ENCODE measurements at places on chromosomes 3 and 15.

DNA sequence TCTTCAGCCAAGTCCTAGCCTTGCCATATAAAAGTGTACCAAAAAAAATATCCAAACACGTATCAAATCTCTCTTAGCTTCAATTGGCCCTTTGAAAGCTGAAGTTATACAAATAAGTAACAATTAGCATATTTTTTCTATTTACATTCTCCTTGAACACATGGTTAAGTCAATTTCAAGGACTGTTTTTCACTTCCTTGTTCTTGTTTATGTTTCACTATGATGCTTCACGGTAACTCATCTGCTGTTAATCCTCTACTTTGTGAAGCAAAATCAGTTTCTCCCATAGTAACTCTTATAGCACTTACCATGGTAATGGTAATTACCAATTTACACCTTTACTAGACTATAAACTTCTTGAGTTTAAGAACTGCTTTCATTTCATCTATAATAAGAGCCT is 10.6 kb upstream of the SPRED1 start:
- DNase-seq = no peak

DNA sequence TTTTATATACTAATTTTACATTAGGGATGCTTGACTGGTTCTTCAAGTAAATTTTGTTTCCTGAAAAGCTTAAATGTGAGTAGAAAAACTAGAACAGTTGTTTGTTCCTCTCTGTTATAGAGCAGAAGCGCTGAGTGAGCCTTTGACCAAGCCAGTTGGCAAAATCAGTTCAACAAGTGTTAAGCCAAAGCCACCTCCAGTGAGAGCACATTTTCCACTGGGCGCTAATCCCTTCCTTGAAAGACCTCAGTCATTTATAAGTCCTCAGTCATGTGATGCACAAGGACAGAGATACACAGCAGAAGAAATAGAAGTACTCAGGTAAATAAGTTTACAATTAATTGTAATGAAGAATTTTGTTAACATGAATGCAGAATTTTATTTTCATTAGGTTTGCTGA is 14.6 kb downstream of the CAPN7 start:
- DNase-seq = no peak

- DNase-seq = peak; percentile 53
These were observed 15.1 kb upstream of the TCAIM start for GRCh38 chr3:44323341-44323955.

GRCh38 chr15:52558196-52558595 is 10.6 kb downstream of the ARPP19 start:
- DNase-seq = no peak

- no peak for DNase-seq
These were observed 50.7 kb downstream of the RAF1 start for GRCh38 chr3:12613250-12613649.

DNA sequence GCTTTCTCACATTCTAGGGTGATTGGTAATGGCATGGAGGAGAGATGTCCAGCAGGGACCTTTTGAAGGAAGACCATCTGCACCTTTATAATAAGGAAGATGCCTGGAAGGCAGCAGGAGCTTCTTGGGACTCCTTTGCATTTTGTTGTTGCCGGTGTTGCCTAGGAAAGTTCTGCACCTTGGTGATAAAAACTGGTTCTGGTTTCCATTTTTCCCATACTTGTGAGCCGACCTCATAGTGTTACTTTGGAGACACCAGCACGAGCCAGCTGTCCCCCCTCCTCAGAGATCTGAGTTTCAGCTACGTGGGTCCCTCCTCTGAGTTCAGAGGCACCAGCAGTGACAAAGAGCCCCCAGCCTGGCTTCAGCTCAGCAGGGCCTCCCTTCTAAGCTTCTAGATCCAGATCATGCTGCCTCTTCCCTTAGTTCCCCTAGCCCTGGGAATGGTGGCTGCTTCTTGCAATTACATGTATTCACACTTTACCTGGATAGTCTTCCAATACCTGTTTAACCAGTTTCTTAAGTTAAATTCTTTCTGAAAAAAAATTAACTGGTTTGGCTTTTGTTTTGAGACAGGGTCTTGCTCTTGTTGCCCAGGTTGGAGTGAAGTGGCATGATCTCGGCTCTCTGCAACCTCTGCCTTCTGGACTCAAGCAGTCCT is 18.0 kb upstream of the FSTL1 start:
- no peak for DNase-seq

- peak; percentile 7 for DNase-seq
These were observed 30.8 kb upstream of the SLC41A3 start for GRCh38 chr3:126114443-126115386.

DNA sequence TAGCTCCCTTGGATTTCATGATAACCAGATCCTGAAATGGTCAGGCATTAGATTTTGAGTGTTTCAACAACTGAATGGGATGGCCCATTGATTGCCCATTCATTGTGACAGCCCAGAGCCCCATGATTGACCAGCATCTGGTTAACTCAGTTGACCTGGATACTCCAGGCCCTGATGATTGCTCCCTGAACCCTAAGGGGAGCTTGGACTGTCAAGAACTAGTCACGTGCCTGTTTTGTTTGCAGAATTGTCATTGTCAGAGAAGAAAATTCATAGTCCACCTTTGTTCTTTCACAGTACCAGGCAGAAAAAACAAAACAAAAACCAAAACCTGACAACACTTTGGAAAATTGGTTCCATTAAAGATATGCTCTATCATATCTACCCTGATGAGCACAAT is 241.3 kb upstream of the ONECUT1 start:
- no peak for DNase-seq

DNA sequence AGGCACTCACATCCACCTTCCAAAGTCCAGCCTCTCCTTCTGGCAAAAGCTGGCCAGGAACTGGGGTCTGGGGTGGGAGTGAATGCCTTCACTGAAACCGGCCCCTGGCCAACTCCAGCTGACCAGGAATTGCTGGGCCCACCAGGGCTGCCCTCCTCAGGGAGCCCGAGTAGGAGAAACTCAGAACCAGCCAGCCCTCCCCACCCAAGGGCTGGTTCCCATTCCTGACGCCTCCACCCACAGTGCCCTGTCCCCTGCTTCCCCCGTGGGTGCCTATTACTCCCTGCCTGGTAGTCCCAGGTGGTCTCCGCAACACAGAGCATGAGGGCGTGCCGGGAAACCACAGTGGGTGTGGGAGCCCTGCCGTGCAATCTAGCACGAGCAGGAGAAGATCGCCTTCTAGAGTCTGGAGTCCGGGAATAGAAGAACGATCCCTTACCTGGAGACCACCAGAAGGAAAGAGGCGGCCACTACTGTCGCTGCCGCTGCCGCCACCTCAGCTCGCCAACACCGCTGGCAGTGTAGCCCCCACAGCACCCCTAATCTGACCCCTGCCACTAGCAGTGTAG is 178.8 kb downstream of the POTEB3 start:
- no peak for DNase-seq

DNA sequence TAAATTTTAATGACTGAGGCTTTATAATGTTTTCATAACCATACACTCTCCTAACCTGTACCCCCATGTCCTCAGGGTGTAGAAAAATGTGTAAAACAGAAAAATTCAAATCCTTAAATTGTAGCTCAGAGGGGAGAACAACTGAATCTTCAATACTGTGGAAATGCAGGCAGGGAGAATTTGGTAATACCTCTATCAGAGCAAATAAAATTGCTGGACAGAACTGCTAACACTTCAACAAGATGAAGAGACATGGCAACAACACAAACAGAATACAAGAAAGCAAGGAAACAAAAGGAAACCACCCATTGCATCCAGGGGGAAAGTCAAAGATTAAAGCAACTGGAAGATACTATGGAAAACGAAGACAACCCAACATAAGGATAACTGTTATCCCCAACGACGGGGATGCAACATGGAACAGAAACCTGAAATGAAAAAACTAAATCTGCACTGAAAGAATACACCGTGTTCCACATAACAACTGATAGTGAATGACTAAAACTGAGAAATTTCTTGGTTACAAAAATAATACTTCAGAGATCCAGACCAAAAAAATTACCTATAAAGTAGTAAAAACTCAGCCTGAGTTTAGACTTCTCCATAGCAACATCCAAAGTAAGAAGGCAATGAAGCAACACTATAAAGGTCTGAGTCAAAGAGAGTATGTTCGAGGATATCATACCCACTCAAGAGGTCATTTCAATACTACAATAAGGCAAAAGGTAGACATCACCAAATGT is 48.5 kb downstream of the HACD2 start:
- DNase-seq = no peak

DNA sequence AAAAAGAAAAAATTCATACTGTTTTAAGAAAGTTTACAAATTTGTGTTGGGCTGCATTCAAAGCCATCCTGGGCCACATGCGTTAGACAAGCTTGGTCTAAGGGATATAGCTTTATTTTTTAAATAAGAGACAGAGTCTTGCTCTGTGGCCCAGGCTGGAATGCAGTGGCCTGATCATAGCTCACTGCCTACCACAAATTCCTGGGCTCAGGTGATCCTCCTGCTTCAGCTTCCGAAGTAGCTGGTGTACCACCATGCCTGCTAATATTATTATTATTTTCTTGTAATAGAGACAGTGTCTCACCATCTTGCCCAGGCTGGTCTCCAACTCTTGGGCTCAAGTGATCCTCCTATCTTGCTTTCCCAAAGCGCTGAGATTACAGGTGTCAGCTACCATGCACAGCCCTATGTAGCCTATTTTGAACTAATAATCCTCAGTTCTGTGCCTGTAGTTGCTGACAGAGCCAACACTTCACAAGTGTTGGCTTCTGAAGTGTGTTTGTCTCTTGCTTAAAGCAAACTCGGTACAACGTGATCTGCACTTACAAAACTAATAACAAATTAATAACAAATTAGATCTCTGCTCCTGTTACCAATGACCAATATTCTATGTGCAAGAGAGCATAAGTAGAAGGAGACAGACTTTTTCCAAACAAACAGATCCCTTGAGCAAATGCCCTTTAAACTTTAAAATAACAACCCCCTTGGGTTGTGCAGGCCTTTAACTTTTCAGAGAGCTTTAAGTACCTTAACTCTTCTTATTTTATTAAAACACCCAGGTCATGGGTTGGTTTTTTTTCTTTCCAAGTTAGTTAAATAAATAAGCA is 135.2 kb downstream of the VGLL4 start:
- DNase-seq = no peak
